Renal cortex interstitium (tissue), 15 donors: ENCODE measurements at places on chromosomes 6 and 20.
A peak's percentile ranks its signal among the peaks of the same experiment; 100 is the strongest.

- DNase-seq: peak; percentile 70
These were observed 50.8 kb upstream of the MLN start for GRCh38 chr6:33854572-33855030.

GRCh38 chr6:154611241-154611640 is 100.8 kb upstream of the CNKSR3 start:
- no peak for DNase-seq

DNA sequence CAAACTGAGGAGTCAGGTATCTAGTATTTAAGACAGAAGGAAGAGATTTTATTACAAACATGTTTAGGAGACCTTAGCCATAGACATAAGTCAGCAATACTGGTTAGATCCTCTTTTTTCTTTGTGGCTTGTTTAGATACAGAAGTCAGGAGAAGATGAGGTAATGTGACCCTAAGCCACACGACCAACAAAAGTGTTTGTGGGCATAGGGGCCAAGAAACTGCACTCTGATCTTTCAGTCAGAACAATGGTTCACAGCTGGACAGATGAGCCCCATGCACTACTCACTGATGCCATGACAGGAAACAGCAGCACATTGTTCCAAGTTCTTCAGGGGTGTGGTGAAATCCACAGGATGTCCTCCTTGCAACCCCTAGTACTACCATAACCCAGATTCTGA is 238.5 kb upstream of the RAB32 start:
- no peak for DNase-seq

- no peak for DNase-seq
These were observed 13.4 kb downstream of the ZNF318 start for GRCh38 chr6:43355862-43356590.

DNA sequence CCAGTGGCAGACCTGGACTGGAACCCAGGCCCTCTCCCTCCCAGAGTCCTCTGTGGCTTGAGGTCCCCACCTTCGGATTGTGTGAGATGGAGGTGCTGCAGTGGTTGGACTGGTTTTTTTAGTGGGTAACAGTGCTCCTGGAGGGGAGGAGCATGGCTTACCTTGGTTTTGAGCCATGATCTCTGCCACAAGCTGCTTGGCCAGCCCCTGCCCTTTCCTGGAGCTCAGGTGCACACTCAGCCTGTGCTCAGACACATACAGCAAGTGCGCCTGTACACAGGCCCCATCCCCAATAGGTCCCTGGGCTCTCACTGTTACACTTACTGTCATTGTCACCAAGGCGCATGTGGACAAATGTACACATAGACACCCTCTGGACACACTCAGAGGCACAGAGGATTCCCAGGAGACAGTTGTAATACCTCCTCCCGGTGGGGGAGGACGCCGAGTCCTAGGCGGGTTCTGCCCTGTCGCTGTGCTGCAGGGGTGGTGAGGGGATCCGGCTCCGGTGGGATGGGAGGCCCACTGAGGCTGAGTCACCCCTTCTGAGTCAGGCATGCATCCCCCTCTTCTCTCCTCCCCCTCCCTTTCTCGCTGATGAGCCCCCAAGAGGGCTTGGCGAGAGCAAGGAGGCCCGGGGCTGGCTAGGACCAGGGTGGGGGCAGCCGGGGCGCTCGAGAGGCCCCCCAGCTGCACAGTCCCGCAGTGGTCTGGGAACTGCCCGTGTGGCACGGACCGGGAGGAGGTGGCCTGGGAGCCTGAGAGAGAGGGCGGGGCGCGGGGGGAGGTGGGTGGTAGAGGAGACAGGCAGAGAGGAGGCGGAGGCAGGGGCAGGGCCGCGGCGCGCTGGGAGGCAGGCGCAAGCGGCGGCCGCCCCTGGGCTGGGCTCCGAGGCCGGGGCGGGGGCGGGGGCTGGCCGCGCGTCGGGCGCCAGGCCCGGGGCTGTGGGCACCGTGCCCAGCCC is 522 bp upstream of the EPB41L1 start:
- no peak for DNase-seq

GRCh38 chr20:46468508-46468907 is 44.9 kb downstream of the ZNF334 start:
- no peak for DNase-seq

- DNase-seq: no peak
These were observed 173.2 kb downstream of the ZFAND3 start for GRCh38 chr6:37992749-37993148.

DNA sequence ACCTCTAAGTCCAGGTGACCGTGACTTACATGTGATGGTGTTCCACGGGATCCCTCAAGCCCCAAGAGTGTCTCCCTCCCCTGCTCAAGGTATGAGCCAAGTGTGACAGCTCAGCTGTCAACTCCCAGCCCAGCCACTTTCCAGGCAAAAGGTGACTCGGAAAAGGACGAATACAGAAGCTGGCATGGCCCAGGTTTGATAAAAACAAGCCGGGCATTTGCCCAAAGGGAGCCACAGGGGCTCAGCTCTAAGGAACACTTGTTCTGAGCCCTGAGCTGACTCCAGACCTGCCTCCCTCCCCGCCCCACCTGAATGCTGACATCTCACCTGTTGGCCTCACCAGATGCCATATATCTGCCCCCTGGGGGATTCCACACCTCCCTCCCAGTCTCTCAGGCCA is 43.0 kb upstream of the BPIFA2 start:
- no peak for DNase-seq

DNA sequence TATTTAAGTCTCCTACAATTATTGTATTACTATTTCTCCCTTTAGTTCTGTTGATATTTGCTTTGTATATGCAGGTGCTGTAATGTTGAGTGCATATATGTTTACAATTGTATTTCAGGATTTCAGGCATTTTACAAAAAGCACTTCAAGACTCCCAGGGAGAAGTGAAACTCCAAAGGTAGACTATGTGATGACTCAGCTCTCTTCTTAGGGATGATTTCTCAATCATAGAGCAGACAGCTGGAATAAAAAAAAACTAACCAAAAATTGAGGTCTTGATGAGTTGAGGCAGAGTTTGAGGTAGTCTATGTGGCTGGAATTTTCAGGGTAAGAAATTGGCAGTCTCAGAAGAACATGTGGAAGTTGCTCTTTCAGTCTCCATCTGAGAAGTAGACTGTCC is 786.1 kb downstream of the TFAP2A start:
- DNase-seq: no peak

GRCh38 chr6:108665495-108666196 is 104.9 kb downstream of the FOXO3 start:
- no peak for DNase-seq

DNA sequence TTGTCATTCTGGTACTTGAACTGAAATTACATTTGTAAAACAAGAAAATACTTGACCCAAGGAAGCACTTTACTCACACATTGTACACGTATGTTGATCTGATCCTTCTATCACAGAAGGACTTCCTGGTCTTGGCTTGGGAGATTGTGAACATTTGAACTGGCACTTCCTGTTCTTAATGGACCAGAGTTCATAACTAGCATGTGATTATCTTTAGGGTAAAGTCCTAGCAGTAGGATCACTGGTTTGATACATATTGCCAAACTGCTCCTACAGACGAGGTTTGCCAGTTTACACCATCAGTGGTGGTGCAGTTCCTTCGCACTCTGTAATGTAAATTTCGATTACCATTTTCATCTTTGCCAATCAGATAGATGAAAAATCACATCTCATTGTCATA is 12.7 kb downstream of the HECA start:
- DNase-seq: no peak

DNA sequence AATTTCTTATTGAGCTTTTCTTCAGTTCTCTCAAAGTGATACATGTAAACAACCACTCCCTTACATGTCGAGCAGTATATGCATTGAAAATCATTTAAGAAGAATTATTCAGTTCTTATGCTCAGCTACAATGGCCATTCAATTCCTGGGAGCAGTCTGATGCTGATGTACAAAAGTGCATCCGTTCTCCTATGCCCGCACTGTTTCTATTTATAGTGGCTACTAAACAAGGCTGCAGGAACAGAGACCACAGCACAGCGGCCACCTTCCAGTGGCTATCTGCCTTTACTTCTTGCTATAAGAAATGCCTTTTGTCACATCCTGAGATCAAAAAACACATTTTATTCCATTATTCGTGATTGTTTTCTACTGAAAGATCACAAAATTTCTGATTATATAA is 82.2 kb downstream of the FHL5 start:
- no peak for DNase-seq

- no peak for DNase-seq
These were observed 2.0 kb upstream of the MICAL1 start for GRCh38 chr6:109457562-109457996.

DNA sequence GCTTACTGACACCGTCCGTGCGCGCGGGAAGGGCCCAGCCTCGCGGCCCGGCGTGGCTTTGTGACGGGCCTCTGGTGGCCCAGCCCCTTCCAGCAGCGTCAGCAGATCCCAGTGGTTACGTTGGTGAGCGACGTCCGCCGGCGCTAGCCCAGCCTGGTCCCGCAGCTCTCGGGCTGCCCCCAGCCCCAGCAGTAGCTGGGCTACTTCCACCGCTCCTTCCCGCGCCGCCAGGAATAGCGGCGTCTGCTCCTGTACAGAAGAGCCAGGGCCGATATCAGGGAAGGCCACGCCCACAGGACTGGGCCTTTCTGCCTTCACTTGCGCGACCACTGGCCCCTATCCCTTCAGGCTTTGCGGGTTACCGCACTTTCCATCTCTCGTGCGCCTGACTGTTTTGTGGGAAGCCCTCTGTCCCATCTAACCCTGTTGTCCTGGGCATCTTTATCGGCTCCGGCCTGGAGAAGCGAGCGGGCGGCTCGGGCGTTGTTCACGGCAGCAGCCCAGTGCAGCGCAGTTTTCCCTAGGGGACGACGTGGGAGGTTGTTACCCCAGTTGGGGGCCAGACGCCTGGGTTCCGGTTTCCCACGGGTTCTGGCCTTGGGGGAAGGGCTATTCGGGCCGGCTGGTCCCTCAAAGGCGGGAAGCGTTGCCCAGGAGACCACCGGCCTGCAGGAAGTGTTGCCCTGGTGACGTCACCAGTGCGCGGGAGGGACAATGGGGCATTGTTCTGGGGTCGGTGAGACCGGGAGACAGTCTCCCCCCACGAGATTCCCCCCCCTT is 3.6 kb upstream of the GPSM3 start:
- peak; percentile 91 for DNase-seq

GRCh38 chr6:1841136-1841535 is 231.4 kb downstream of the FOXC1 start:
- DNase-seq: no peak

- DNase-seq: no peak
These were observed 122.8 kb downstream of the TASP1 start for GRCh38 chr20:13515796-13516558.

DNA sequence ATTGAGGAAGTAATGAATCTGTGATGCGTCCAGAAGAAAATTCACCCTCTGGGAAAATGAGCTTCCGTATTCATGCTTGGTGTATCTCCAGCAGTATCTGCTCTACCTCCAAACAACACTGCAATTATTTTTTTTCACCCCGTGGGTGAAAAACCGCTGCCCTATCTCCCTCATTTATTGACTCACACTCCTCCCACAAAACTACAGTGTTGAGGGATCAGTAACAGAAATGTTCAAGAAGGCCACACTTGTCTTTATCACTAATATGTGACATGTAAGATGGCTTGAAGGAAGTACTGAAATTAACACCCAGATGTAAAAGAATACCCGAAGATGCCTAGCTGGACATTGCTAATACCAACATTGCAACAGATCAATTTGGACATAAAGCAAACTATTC is 4.9 kb upstream of the TBX18 start:
- no peak for DNase-seq

DNA sequence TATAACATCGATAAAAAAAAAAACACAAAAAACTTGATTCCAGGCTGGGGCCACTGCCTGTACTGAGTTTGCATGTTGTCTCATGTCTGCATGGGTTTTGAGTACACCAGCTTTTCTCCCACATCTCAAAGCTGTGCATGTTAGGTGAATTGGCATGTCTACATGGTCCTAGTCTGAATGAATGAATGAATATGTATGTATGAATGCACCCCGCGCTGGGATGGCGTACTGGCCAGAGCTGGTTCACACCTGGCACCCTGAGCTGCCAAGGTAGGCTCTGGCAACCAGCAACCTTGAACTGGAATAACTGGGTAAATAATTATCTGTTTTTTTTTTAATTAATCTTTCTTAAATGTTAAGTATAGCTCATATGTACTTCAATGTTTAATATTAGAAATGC is 131.0 kb downstream of the MAN1A1 start:
- DNase-seq: no peak

- DNase-seq: no peak
These were observed 43.4 kb downstream of the TRAF3IP2 start for GRCh38 chr6:111562246-111562645.

GRCh38 chr6:31577579-31577966 is 2.2 kb downstream of the TNF start:
- DNase-seq: no peak

- DNase-seq: peak; percentile 61
These were observed 95.0 kb downstream of the SNX5 start for GRCh38 chr20:17873410-17874270.

GRCh38 chr20:63411898-63412631 is 50.9 kb upstream of the CHRNA4 start:
- DNase-seq: no peak

- no peak for DNase-seq
These were observed 34.9 kb upstream of the AKIRIN2 start for GRCh38 chr6:87736809-87737540.

DNA sequence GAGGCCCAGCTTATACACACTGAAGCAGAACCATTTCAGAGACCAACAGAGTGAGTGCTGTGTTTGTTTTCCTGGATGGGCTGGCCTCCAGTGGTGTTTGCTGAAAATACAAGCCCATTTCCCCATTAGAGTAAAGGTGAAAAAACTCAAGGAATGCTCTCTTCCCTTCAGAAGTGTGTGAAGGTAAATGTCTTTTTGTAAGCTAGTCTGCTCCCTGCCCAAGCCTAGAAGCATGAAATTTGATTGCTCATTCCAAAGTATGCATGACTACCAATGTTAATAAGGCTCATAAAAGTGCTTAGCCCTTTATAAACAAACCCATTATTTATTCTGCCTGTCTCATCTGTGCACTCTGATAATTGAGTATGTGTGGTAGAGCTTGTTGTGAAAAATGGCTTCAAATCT is 59.1 kb downstream of the ADGRF1 start:
- DNase-seq: peak; percentile 34

- no peak for DNase-seq
These were observed 222.8 kb upstream of the CITED2 start for GRCh38 chr6:139597087-139597763.

GRCh38 chr20:61963149-61963548 is 102.5 kb downstream of the TAF4 start:
- no peak for DNase-seq

DNA sequence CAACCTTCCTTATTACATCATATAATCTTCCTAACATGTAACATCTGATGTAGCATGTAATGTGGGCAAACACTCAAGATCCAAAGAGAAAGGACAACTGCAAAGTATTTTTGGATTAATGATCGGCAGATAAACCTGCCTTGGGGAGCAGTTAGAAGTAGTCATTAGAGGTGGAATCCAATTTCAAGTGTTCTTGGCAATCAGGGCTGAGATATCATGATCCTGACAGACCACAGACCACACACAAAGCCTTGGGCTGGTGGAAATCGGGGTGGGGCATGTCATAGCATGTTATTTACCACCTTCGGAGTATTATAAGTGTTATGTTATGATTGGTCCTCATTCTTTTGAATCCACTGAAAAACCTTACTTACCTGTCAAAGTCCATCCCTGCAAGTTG is 16.3 kb downstream of the NCOA5 start:
- no peak for DNase-seq

GRCh38 chr20:31555203-31555775 is 41.0 kb downstream of the HM13 start:
- no peak for DNase-seq
